Immature natural killer cell (primary cell): ENCODE measurements at places on chromosomes 7 and 10.

- no peak for DNase-seq
Measured at GRCh38 chr7:111987115-111987826, 218.9 kb downstream of the DOCK4 start.

DNA sequence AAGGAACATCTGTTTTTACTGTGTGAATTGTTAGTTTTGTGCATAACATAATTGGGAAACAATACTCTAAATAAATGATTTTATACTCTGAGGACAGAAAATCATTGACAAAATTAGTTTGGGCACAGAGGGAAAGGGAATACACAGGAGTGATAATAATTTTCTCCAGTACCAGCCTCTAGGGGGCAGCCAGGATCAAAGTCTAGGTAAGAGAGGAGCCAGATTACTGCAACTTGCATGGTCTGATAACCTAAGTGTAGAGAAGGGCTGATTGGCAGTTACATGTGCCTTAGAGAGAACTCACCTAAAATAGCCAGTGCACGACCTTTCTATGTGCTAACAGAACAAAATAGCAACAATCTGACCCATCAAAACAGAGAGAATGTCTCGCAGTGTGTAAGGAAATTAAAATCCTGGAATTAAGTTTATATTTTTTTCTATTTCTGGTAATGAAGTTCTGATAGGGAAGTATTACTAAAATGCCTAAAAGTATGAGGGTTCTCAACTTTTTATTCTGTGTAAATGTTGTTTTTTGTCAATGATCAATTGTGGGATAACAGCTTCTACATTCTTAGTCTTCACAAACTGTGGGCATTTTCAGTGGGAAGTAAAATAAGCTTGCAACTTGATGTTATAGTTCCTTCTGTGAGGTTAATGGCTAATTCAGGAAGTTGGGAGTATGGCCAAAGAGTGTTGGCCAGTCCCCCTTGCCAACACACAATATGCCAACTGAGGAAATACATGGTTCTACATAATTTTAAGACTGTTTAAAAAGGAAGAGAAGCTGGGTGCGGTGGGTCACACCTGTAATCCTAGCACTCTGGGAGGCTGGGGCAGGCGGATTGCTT lies 66.4 kb downstream of the EXOC6 start:
- peak; percentile 9 for DNase-seq

DNA sequence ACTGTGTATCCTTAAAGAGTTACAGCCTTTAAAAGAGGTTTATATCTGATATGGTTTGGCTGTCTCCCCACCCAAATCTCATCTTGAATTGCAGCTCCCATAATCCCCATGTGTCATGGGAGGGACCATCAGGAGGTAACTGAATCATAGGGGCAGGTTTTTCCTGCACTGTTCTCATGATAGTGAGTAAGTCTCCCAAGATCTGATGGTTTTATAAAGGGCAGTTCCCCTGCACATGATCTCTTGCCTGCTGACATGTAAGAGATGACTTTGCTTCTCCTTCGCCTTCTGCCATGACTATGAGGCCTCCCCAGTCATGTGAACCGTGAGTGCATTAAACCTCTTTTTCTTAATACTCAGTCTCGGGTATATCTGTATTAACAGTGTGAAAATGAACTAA lies 9.7 kb downstream of the RTKN2 start:
- no peak for DNase-seq

DNA sequence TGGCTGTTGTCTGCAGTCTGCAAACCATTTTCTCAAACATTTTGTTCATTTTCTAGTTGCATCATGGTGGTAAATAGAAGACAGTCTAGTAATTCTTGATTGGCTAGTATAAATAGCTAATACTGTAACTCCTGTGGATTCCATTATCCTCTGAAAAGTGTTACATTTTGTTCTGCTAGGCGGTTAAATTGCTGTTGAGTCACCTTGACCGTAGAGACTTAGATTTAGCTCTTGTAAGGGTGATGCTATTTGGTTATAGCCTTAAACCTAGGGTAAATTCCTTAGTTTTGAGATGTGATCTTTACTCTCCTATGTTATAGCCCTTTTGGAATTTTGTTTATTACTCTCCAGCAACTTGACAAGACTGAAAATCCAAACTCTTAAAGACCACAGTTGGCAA lies 58.8 kb downstream of the SHOC2 start:
- no peak for DNase-seq

GRCh38 chr10:109991266-109991855 lies 16.4 kb upstream of the ADD3 start:
- no peak for DNase-seq

DNA sequence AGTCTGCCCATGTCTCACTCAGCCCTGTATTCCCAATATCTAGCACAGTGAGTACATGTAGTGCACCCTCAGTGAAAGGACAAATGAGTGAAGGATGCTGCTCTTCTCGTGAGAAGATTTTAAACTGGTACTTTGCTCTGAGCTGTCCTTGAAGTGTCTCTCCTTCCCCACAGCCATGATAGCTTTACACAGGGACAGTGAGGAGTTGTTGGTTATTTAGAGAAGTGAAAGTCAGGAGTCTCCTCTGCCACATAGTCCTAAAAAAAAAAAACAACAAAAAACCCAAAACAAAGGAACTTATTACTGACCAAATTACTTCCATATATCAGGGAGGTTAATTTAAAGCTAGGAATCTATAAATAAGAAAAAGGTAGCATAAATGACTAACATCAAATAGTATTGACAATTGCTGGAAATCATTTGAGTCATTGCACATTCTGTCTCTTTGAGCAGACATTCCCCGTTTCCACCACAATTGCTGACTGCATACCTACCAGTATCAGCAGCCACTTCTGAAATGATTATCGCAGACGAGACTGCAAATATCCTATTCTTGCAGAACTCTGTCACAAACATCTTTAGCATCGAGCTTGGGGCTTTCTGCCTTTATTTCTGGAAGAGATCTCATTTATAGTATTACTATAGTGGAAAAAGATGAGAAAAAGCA lies 202.1 kb downstream of the PTEN start:
- DNase-seq: no peak

DNA sequence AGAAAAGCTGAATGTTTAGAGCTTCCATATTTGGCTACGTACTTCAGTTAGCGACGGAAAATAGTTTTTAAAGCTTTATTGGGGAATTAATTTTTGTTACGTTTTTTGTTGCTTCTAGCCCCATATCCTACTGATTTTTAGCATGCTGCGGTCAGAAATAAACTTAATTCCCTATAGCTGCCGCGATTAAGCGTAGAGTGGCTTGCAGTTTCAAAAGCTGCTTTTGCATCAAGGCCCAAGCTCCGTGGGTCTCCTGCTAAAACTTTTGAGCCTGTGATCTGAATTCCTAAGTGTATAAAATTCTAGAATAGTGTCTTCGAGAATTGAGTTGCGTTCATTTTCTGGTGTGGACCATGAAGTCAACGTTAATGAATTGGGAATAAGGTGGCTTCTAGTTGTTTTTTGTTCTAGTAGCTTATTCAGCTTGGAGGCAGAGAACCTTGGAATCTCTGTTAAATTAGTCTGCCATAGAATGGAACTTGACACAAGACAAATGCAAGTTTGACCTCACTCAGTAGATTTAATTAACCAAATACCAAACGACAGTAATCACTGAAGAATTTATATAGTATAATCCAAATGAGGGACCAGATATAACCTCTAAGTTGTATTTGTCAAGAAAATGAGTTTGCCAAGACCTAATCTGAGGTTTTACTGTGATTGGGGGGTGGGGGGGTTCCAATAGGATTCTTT lies 977 bp downstream of the CALU start:
- no peak for DNase-seq

DNA sequence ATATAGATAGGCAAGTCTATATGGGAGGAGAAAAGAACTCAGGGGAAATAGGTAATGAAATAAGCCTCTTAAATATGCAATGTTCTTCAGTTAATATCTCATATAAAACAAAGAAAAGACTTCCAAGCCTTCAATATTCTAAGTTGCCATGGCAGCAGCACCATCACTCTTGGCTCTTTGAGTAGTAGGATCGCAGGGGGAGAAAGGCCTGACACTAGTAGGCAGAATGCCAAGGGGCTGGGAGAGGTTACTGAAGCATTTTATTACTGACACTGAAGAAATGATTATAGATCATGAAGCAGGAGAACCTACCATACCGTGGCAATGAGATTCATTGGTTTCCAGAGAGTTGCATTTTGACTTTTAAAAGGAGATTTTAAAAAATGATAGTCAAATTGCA lies 193.9 kb downstream of the NXPH1 start:
- no peak for DNase-seq

- no peak for DNase-seq
Measured at GRCh38 chr7:50262916-50263690, 41.4 kb upstream of the IKZF1 start.
